ENCODE measurements at places on chromosomes 5 and 9.

DNA sequence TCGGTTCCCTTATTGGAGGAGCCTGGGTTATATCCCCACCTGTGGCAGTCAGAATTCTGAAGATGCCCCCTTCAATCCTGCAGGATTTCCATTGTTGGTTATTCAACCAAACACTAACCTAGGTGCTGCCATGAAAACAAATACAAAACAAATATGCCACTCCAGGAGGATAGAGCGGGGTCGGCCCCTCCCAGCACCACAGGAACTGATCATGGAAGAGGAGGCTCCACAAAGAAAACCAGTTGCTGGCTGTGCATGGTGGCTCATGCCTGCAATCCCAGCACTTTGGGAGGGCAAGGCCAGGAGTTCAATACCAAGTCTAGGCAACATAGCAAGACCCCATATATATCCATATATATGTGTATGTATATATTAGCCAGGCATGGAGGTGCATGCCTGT is 13.2 kb upstream of the ADGRD2 start:
- no peak for DNase-seq

DNA sequence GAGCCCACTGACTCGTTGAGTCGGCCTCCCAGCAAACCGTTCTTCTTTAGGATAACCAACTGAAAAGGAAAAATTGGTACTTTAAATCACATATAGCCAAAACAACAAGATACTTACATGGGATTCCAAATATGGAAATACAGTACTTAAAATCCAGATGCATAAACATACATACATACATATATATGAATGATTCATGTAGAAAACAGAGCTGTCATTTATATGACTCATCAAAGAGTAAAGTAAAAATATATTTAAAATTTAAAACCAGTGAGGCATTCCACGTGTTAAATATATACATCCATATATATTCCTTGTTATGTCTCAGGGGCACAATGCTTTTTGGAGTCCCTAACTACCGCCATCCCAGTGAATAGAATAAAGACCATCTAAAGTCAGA is 36.7 kb downstream of the DMGDH start:
- no peak for DNase-seq

DNA sequence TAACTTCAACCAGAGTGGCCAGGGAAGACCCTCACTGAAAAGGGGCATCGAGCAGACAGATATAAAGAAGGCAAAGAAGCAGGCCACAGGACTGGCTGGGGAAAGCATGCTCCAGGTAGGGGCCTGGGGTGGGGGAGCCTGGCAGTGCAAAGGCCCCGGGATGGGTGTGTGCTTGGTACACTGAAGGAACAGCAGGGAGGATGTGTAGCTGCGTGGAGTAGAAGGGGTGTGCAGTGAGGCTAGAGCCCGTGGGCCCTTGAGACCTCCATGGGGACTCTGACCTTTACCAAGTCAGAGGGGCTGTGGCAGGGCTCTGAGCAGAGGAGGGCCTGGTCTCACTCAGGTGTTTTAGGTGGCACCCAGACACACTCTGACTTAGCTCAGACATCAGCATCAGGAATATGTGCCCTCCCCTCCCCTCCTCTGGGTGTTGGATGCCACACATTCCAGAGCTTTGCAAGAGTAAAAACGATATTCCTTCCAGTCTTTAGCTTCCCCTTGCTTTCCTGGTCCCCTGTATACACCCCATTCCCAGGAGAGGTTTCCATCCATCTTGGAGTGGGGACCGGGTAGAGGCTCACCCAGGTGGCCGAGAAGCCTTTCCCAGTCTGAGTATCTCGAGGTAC is 7.6 kb downstream of the TRIM7 start:
- DNase-seq, result no peak

DNA sequence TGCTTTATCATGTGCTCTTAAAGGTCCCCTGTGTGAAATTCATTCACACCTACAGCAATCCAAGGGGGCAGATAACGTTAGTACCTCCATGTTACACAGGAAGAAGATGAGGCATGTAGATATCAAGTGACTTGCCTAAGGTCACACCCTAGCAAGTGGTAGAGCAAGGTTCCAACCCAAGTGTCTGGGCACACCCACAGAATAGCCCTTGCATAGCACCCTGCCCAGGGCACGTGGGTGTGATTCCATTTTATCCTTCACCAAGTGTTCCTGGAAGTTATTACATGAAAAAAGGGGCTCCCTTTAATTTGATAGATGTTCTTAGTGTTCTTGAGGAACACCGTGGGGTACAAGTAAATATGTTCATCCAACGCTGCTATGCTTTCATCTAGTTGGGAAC is 4.9 kb downstream of the TMEM171 start:
- DNase-seq, result no peak

DNA sequence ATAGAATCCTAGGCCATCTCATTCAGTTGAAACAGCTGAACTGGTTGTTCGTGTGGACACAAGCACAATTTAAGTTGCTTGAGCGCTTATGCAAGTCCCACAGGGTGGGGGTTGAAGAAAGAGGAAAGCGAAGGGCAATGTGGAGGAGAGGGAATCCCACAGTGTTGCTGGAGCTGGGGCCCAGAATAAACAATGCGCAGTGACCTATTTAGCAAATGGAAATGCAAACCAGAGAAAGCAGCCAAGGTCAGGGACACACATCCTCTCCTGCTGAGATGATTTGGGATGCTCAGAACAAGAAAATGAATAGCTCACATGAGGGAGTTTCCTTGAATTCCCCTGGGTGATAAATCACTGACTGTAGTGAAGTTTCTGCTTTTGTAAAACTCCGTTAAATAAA is 838.3 kb downstream of the TLE4 start:
- DNase-seq, result peak; percentile 47

DNA sequence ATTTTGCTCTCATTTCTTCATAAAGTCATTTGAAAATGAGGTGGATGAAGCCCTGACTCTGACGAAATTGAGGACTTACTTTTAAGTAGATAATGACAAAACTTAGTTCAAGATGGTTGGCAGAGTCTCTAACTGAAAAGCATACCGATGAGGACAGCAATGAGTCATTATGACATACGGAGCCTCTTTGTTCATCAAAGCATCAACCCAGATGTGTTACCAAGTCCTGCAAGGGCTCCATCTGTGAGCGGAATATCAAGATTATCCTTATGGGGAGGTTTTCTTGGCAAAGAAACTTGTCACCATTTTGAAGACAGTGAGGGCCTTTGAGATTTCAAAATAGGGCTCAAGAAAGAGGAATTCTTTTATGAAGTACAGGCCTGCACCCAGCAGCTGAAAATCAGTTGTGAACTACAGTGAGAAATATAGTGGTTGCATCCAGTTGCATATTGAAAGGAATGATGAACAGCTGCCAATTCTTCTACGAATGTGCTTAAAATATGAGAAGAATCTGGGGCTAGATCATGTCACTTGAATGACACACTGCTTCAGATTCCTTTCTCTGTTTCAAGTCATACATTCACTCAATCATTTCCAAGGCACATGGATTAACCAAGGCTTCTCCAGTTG is 86.6 kb upstream of the SLC24A2 start:
- DNase-seq, result no peak

DNA sequence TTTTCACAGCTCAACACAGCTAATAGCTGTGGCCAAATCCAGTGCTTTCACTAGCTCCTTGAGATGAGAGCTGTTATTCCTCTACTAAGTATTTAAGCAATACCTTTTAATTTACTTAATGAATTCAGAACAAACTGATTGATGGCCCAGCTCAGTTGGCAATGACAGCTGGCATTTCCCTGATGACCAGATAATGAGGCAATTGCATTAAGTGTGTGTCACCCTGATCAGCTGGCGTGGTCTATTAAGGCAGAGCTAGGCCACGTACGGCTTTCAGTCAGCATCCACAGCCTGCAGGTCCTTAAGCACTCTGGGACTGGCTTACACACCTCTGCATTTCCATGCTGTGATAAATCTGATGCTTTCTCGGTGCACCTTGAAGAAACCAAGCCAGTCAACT is 34.4 kb downstream of the TTLL11 start:
- no peak for DNase-seq

Data from nephron progenitor cell (in vitro differentiated cells).